ENCODE measurements at places on chromosomes 2 and 18.

DNA sequence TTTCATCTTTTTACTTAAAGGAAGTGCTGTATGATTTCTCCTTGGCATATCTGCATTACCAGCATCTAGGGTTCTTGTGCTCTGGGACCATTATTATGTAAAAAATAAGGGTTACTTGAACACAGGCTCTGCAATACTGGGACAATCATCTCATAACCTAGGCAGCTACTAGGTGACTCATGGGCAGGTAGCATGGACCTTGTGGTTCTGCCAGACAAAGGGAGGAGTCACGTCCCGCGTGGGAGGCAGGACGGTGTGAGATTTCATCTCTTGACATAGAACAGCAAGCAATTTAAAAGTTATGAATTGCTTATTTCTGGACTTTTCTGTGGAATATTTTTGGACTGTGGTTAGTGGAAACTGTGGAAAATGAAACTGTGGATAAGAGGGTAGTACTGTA, 34.1 kb downstream of the ASAP2 start:
- DNase-seq: no peak

GRCh38 chr18:63511285-63511684, 30.9 kb upstream of the SERPINB12 start:
- no peak for DNase-seq

DNA sequence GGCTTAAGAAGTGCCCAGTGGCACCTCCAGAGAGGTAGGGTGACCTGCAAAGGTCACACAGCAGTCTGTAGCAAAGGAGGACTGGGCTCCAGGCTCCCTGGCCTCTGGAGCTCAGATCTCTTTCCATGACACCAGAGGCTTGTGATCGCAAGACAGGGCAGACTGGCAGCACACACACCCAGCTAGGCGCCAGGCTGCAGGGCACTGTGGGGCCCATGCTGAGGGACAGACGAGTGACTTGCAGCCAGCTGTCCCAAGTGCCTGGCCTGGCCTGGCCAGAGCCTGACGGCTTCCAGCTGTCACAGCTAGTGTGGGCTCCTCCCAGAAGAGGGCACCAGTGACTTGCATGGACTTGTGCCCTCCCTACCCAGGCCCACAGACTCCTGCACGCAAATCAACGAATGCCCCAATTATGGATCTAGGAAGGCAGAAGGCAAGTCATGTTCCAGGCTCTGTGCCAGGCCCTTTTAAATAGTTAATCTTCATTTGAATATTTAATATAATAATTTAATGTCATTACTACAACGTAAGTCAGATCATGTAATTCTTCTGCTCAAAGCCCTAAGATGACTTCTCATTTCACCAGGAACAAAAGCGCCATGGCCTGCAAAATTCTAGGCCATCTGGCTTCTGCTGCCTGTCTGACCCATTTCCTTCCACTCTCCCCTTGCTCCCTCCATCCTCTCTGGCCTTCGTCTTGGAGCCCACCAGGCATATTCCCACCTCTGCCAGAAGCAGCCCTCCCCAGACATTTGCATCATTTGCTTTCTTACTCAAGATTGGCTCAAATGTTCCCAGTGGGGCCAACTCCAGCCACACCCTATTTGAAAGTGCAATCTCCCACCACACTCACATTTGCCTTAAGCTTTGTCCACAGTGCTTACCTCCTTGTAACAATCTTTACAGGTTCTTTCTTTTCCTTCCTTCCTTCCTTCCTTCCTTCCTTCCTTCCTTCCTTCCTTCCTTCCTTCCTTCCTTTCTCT, 3.7 kb upstream of the SPEG start:
- DNase-seq: peak; percentile 20

- DNase-seq: no peak
Measured at GRCh38 chr2:105183555-105184323, 57.8 kb upstream of the GPR45 start.

- no peak for DNase-seq
Measured at GRCh38 chr2:161434118-161434517, 18.0 kb downstream of the TBR1 start.

DNA sequence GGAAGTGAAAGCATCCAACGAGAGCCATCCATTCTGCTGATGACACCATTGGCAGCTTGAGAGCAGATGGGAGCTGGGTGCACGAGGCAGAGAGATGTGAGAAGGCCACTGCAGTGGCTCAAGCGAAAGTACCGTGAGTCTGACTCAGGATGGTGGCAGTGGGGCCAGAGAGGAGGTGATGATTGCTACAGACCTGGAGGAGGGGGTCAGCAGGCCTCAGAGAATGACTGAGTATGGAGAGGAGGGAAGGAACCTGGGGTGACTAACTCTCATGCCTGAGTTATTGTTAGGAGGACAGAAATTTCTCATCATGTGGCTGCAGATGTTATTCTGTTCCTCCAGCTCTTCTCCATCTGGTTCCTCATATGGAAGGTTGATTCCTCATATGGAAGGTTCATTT, 8.8 kb upstream of the ZBTB7C start:
- no peak for DNase-seq

GRCh38 chr2:133120310-133120709, 448.0 kb downstream of the NCKAP5 start:
- no peak for DNase-seq

GRCh38 chr2:119126650-119127049, 31.9 kb downstream of the C1QL2 start:
- no peak for DNase-seq

GRCh38 chr2:242020196-242021004, 150.9 kb downstream of the RTP5 start:
- peak; percentile 62 for DNase-seq

GRCh38 chr2:71629273-71629672, 175.9 kb downstream of the DYSF start:
- no peak for DNase-seq

- no peak for DNase-seq
Measured at GRCh38 chr18:51226068-51226467, 28.6 kb upstream of the MEX3C start.

All from ovary (tissue), 10 donors.